ENCODE measurements at places on chromosomes 5 and 9. TPM values are rescaled to one million over a fixed set of nuclear protein-coding genes. Genes with fewer than 3 reads are reported as not detected.

TMEFF1 gene
- 1.8 TPM for total RNA-seq

N4BP3 gene
- 1.0 TPM for total RNA-seq

NR5A1 gene
- total RNA-seq, result not detected

ACTBL2 gene
- total RNA-seq, result 0.03 TPM

GKAP1 gene
- 5.7 TPM for total RNA-seq

RMI1 gene
- 9.4 TPM for total RNA-seq

FOXD4L6 gene
- total RNA-seq, result not detected

SELENOP gene
- 0.18 TPM for total RNA-seq

PLAC8L1 gene
- total RNA-seq, result 0.26 TPM

OCLN gene
- total RNA-seq, result 9.0 TPM

TMEM215 gene
- total RNA-seq, result 0.02 TPM

STK32A gene
- 0.50 TPM for total RNA-seq

DNAJB5 gene
- 5.9 TPM for total RNA-seq

OTP gene
- 0.03 TPM for total RNA-seq

SLC6A19 gene
- total RNA-seq, result 0.01 TPM

C9orf57 gene
- not detected for total RNA-seq

SLCO6A1 gene
- total RNA-seq, result not detected
